Uterus (tissue), 4 donors: ENCODE measurements at places on chromosomes 3 and 15. TPM values are rescaled to one million over a fixed set of nuclear protein-coding genes. Genes with fewer than 3 reads are reported as not detected.

- H3K27ac ChIP-seq, result peak overlapping the region; percentile 81
- DNase-seq, result no peak
- no peaks in the 10 kb centered on the region for H3K36me3 ChIP-seq
- H3K4me3 ChIP-seq, result peak overlapping the region; percentile 86
Observed at GRCh38 chr3:49358884-49359225, 702 bp upstream of the GPX1 start.

DNA sequence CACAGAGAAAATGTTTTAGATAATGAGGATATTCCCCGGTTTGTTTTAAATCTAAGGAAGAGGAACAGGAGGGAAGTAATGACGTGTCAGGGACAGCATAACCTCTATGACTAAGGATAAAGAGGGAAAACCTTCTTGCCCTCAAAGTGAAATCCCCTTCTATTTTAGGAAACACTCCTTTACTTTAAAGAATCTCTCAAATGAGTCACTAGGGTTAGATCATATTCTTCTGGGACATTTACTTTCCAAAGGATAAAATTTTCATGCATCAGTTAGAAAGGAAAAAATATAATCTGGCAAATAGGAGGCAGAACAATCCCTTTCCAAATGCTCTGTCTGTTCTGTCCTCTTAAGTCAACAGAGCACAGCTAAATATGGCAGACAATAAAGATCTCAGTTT is 43.2 kb upstream of the UBE2E2 start:
- no peaks in the 10 kb centered on the region for H3K36me3 ChIP-seq
- no peak overlapping the region for H3K4me3 ChIP-seq
- H3K4me1 ChIP-seq, result no peaks in the 10 kb centered on the region
- DNase-seq, result no peak
- H3K27me3 ChIP-seq, result no peaks in the 10 kb centered on the region

- H3K27me3 ChIP-seq, result no peaks in the 10 kb centered on the region
- H3K4me3 ChIP-seq, result no peak overlapping the region
- DNase-seq, result no peak
- H3K27ac ChIP-seq, result no peak overlapping the region
- no peaks in the 10 kb centered on the region for H3K4me1 ChIP-seq
Observed at GRCh38 chr15:76465728-76466127, 129.2 kb downstream of the ISL2 start.

DNA sequence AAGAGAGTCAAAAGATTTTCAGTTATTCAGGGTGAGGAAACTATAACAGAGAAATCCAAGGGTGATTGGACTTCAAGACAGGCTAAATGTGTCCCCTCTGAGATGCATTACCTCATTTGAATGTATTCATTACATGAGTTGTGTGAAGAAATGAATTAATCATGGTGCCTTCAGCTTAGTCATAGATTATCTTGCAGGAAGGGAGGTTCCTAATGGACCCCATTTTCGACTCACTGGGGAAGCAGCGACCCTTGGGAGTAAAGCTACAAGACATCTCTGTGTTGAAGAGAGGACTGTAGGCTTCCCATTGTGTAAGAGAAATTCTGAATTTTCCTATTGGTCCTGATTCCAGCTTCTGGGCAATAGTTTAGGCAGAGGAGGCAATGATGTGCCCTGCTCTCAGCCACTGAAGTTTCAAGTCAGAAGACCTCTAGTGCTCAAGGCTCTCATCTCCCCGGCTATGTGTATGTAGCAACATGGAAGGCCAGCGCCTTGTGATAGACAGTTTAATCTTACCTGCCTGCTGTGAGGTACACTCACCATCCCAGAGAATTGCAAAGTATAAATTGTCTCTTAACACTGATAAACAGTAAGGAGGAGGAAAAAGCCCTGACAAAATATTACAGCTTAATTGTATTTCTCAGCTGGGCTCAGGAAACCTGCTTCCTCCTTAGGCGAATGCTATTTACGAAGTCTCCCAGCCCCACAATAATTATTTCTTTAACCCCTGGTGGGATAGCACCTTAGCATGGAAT is 133.8 kb downstream of the PDCD6IP start:
- H3K27ac ChIP-seq, result no peak overlapping the region

DNA sequence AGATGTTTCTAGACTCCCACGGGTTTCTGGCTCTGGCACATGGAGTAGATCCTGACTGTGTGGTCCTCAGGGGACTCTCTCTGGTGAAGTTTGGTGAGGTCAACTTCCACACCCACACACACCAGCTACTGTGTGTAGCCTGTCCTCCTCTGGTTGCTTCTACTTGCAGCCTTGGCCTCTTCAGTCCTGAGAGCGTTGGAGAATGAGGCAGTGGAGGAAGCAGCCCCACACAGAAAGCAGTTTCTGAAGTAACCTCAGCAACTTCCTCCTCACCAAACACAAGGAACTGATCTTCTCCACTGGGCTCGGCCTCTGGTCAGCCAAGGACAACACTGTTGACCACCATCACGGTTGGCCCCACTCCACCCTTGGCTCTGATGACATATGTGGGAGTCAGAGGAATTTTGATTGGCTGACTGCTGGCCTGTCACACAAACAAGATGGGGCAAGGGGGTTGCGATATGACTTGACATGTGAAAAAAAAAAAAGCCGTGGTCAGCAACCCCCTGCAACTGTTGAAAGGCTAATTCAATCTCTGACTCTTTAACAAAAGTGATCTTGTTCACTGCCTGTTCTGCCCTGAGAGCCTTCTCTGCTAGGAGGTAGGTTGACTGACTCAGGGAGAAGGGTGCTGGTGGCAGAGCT is 19.6 kb downstream of the CD86 start:
- H3K27ac ChIP-seq, result no peak overlapping the region
- H3K36me3 ChIP-seq, result no peaks in the 10 kb centered on the region
- H3K27me3 ChIP-seq, result no peaks in the 10 kb centered on the region
- no peaks in the 10 kb centered on the region for H3K4me1 ChIP-seq
- H3K4me3 ChIP-seq, result no peak overlapping the region
- DNase-seq, result no peak

DNA sequence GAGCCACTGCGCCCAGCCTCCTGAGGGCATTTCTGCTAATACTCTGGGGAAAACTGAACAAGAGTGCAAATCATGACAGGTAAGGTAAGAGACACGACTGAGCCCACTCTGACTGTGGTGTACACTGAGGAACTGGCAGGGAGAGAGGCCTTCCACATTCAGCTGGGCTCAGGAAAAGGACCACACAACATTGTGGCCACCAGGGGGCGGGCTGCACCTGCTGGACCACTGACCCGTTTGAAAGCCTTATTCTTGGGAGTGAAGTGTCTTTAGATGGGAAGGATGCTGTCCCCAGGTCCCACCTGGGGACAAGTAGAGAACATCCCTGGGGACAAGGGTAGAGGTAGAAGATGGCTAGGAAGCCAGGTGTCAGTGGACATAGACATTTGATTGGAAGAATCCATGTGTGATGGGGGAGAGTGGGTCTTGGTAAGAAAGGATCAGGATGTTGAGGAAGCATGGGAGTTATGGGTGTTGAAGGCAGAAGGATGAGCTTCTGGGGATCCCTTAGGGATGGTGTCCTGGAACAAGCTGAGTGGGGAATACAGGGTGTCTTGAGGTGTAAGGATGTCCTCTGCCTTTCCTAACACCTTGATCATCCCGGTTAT is 6.2 kb upstream of the CTDSPL start:
- DNase-seq, result peak; percentile 87
- no peak overlapping the region for H3K4me3 ChIP-seq
- no peak overlapping the region for H3K27ac ChIP-seq
- H3K4me1 ChIP-seq, result peaks cover 7% of the 10 kb centered on the region

DNA sequence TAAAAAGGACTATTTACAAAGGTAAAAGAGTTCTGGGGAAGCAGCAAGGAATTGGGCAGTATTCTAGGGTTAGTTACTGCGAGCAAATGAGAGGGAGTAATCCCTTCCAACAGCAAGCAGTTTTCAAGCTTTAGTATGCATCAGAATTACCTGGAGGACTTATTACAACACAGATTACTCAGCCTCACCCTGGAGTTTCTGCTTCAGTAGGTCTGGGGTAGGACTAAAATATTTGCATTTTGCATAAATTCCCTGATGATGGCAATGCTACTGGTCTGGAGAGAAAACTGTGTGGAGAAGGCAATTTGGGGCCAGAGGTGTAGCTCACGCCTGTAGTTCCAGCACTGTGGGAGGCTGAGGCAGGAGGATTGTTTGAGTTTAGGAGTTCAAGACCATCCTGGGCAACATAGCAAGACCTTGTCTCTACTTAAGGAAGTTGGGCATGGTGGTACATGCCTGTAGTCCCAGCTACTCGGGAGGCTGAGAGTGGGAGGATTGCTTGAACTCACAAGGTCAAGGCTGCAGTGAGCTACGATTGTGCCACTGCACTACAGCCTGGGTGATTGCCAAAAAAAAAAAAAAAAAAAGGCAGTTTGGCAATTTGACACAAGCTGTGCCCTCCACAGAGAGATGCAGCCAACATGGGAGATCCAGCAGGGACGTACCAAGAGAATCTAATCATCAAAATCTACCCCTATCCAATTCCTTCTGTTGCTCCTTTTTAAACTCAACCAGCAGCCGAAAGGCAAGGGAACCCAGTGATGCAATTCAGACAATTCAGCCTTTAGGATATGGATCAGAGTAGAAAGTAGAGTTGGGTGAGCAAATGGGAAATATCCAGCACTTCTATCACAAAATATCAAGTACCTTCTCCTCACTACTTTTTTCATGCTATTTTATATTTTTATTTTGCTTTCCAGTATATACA is 27.1 kb upstream of the AP4E1 start:
- H3K27ac ChIP-seq, result no peak overlapping the region
- H3K27me3 ChIP-seq, result no peaks in the 10 kb centered on the region
- H3K4me1 ChIP-seq, result no peaks in the 10 kb centered on the region
- DNase-seq, result no peak
- H3K4me3 ChIP-seq, result no peak overlapping the region

DNA sequence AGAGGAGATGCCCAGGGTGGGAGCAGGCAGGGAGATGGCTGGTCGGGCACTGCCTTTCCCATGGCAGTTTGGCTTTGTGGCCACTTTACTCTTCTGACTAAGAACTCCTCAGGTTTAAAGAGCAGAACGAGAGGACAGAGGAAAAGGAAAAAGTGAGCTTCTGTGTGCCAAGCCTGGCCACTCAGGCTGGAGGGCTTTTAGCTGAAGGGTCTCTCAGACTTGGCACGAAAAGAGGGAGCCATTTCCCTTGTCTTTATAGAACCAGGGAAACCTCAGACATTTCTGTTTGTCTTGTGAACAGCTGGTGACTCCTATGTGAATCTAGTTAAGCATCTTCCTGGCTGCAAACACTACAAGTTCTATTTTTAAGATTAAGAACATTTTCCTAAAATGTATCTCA is 23.3 kb upstream of the PSMD6 start:
- no peak overlapping the region for H3K4me3 ChIP-seq
- H3K27ac ChIP-seq, result no peak overlapping the region
- no peaks in the 10 kb centered on the region for H3K4me1 ChIP-seq
- H3K27me3 ChIP-seq, result no peaks in the 10 kb centered on the region

DNA sequence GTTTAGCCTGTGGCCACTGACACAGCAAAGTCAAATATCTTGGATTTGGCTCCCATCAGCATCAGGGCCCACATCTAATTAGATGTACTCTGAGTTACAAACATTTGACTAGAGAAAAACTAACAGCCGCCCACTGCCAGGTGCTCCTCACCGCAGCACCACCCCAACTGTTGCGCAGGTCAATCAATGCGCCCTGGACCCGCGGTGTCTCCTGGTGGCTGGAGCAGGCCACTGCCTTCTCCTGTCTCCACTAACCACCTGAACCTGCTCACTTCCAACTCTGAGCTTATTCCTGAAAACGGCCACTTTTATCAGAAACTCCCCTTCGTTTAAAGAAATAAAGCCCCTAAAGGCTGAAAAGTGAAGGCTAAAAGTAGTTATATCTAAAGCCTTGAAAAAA is 4.3 kb downstream of the RIOX2 start:
- H3K4me1 ChIP-seq, result no peaks in the 10 kb centered on the region
- DNase-seq, result no peak
- H3K4me3 ChIP-seq, result no peak overlapping the region
- no peaks in the 10 kb centered on the region for H3K36me3 ChIP-seq
- no peak overlapping the region for H3K27ac ChIP-seq

DNA sequence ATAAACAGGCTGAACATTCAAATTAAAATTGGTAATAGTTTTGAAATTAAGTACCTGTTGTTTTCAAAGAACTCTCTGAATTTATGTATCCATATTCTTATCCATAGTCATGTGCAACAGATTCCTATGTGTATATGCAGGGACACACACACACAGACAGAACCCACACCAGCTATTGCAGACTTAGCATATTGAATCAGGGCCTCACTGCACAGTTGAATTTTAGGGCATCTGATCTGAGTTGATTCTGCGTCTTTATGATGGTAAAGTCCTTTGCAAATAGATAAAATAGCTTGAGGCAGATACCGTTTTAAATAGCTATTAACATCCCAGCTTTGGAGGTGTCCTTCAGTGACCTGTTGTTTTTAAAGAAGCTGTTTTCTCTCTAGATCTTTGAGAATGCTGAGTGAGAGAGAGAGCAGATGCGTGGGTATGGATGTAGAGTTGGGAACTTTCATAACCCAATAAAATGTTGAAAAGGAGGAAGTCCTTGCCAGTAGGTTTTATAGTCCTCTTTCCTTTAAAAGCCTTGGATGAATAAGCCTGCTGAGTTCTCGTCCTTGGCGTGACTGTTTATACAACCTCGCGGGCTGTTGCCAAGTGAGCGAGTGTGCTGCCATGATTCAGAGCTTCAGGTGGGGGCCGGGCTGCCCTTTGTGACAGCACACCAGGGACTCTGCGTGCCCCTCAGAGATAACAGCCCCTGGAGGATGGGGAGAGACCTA is 18.3 kb downstream of the MYZAP start:
- no peak overlapping the region for H3K4me3 ChIP-seq
- peaks cover 3% of the 10 kb centered on the region for H3K4me1 ChIP-seq
- DNase-seq, result peak; percentile 85
- peak overlapping the region; percentile 87 for H3K27ac ChIP-seq
- H3K27me3 ChIP-seq, result no peaks in the 10 kb centered on the region

DNA sequence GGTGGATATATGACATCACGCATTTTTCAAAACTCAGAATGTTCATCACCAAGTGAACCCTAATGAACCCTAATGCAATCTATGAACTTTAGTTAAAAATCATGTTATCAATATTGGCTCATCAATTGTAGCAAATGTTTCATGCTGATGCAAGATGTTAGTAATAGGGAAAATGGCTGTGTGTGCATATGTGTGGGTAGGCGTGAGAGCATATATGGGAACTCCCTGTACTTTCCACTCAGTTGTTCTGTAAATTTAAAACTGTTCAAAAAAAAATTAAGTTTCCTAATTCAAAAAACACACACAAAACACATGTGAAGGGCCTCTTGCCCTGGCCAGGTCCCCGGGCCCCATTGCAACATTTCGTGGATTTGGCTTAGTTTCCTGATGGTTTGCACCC is 89.7 kb upstream of the PROK2 start:
- H3K36me3 ChIP-seq, result no peaks in the 10 kb centered on the region
- H3K27ac ChIP-seq, result no peak overlapping the region
- H3K4me3 ChIP-seq, result no peak overlapping the region
- H3K4me1 ChIP-seq, result no peaks in the 10 kb centered on the region

GRCh38 chr3:33159981-33160380 is 46.2 kb downstream of the CRTAP start:
- no peaks in the 10 kb centered on the region for H3K4me1 ChIP-seq
- no peak for DNase-seq

PLSCR2 gene
- total RNA-seq, result not detected

CTXND1 gene
- not detected for total RNA-seq

GAP43 gene
- not detected for total RNA-seq

CHDH gene
- total RNA-seq, result 1.8 TPM

SLC38A3 gene
- 4.1 TPM for total RNA-seq

ADAMTS7 gene
- total RNA-seq, result 2.0 TPM

GP5 gene
- not detected for total RNA-seq

LIPH gene
- not detected for total RNA-seq

KLHL24 gene
- 69.1 TPM for total RNA-seq

NFKBIZ gene
- total RNA-seq, result 87.9 TPM

TMOD2 gene
- 44.7 TPM for total RNA-seq

LTK gene
- total RNA-seq, result 0.24 TPM
